ENCODE measurements at places on chromosomes 5 and 9.

DNA sequence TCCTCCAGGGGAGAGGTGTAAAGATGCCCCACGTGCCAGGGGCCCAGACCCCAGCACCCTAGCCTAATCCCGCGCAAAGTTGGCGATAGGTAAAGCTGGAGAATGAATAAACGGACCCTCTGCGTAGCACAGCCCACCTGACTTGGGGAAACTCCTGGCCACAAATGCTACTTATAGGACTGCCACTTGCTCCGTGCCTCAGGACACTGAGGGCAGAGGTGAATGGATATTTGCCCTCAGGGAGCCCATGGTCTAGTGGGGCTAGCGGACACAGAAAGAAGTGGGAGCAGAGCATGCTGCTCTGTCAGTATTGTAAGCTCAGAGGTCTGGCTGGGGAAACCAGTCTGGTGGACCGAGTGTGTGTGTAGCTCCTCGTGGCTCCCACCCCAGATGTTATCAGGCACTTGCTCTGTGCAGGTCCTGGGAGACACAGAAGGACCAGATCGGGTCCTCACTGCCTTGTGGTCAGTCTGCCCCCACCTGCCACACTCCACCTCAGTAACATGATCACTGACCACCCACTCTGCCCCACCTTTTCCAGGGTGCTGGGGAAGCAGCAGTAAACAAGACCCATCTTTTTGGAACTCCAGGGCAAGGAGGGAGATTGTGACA is 841 bp downstream of the GRK6 start:
- DNase-seq: no peak

DNA sequence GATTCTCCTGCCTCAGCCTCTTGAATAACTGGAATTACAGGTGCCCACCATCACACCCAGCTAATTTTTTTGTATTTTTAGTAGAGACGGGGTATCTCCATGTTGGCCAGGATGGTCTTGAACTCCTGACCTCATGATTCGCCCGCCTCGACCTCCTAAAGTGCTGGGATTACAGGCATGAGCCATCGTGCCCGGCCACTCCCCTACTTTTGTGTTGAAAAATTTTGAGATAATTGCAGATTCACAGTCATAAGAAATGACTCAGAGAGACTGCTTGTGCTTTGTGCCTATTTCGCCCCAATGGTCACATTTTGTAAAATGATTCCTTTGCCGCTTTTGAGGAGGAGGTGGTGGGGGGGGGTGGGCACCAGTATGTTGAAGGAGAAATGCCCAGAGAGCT is 48.1 kb upstream of the SH3PXD2B start:
- DNase-seq: no peak

- DNase-seq: no peak
These were observed 64.8 kb upstream of the SPTLC1 start for GRCh38 chr9:92180002-92180400.

GRCh38 chr5:141951332-141951781 is 6.6 kb downstream of the PCDH12 start:
- DNase-seq: no peak

- no peak for DNase-seq
These were observed 907.0 kb upstream of the DMAC1 start for GRCh38 chr9:8706531-8706930.

GRCh38 chr9:136831720-136832104 is 10.6 kb upstream of the AJM1 start:
- no peak for DNase-seq

- no peak for DNase-seq
These were observed 24.8 kb downstream of the DAB2IP start for GRCh38 chr9:121675969-121676822.

DNA sequence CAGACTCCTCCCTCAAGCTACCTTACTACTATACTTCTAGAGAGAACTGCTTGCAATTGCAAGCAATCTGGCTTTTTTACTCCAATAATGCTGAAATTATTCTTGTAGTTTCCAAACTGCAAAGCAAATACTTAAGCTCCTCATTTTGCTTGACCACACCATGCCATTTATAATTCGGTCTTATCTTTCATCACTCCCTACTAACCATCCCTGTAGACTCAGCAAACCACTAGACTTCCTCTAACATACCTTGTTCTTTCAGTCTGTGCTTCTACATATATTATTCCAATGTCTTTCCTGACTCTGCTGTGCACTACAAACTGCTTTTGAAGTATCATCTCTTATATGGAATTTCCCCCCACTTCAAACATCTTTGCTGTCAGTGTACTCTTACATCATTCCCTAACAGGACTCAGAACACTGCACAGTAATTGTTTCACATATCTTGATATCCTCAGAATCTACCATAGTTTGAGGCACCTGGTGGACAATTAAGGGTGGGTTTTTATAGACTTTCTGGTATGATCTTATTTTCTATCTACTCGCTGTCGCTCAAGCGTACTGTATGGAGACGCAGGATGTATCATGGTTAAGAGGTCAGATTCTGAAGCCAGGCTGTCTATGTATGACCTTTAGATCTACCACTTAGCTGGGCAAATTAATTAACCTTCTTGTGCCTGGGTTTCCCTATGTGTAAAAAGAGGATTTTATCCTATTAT is 2.8 kb downstream of the IL6ST start:
- DNase-seq: no peak

DNA sequence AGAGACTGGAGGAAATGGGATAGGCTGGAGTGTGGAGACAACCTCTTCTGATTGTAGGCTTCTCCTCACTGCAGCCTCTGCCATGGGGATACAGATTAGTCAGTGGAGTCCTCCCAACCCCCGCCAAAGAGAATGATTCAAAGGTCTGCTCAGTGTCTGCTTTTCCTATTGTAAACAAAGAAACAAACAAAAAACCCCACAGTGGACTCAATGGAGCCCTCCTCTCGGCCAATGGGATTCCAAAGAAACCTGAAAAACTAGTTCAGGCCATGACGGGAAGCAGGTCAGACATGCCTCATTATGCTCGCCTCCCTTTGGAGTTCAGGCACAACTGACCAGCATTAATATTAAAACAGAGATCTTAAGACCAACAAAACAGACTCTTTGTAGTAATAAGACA is 85.8 kb downstream of the SEC61B start:
- DNase-seq: no peak

DNA sequence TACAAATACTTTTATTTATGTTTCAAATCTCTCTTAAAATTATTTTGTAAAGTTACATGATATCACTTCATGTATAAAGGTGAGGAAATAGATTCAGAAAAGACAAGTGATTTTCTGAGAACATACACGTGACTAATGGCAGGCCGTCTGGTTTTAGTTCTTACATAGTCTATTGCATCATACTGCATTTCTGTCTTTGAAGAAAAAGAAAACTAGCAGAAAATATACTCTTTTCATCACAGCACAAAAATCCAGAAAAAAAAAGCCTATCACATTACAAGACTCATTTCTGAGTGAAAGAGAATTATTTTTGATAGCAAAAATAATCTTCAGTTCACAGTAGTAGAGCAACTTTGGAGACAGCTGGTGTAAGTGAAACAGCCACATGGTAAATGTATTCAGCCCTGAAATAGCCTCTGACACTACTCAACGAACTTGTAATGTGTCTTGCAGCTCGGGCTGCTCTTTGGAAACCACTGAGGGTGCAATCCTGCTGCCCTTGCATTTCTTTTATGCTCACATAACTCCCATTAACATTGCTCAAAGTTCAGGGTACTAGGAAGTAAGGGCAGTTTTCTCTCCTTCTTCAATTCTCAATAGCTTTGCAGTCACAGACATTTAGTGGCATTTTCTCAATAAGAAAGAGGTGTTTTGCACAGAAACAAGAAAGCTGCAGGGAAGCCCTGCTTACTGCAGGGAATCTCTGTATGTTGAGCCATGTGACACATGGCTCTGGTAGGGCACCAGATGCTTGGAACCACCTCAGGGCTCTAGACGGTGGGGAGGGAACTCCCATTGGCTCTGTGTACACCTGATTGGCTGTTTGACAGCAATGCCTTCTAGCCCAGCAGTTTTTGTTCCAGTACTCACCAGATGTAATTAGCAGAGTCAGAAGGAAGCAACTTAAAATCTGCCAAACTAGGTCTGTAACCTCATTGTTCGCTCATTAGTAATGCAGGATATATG is 845.3 kb upstream of the PTPRD start:
- DNase-seq: no peak

DNA sequence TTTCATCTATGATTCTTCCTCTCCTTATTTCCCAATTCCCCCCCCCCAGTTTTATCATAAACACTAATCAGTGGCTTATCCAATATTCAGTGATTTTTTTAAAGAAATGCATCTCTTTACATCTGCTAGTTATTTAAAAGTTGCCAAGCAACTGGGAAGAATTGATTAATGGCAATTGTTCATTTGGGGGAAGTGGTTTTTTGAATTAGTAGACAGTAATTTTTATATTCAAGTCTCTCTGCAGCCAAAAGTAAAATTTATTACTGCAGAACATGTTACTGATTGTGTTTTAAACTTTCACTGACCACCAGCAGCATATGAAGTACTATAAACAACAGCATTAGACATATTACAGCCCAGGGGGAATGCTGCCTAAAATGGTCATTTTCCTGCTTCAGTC is 308.8 kb upstream of the NREP start:
- no peak for DNase-seq

DNA sequence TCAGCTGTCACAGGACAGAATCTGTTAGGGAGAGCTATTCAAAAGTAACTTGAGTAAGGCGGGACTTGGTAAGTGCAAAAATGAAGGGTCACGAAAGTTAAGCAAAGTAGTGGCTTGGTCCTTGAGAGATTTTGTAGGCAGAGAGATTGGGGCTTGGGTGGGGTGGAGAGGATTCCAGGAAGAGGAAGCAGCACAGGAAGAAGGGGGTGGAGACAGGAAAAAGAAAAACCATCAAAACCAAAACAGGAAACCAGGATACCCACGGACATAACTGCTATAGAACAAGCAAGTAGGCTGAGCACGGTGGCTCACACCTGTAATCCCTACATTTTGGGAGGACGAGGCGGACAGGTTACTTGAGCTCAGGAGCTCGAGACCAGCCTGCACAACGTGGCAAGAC is 3.7 kb downstream of the ROPN1L start:
- DNase-seq: no peak

DNA sequence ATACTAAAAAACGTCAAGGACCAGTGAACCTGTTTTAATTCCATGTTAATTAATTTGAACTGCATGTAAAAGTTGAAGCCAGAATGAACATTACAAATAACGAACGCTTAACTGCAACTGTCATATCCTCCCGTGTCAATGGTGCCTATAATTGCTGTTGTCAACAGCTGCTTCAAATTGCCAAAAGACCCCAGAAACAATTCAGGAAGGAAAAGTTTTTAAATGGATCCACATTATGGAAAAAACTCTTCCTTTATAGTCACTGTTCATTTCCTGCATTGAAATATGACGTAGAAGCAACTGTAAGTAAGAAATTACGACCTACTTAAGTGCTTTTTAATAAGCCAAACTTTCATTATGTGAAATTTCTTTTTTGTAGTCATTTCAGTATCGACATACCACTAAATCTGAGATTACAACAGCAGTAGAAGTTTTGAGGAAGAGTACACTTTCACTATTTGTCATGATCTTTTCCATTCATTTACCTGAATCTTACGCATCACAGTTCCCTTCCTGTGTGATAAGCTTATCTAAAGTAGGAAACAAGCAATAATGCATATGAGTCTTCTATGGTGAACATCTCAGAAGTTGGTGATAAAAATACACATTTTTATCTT is 37.8 kb downstream of the MEF2C start:
- no peak for DNase-seq

DNA sequence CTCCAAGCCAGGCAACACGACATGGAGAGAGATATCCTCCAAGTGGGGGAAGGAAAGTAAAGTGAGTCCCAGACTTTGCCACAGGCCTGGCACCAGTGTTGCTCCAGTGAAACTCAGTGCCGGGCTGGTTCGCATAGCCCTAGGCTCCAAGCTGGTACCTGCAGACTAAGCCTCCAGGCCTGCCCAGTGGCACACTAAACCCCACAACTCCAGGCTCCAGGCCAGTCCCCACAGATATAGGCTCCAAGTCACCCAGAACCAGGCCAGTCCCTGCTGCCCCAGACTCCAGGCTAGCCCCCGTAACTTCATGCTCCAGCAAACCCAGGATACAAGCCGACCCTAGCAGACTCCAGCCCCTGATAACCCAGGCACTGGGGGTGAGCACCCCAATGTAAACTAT is 23.0 kb upstream of the AP3B1 start:
- no peak for DNase-seq

DNA sequence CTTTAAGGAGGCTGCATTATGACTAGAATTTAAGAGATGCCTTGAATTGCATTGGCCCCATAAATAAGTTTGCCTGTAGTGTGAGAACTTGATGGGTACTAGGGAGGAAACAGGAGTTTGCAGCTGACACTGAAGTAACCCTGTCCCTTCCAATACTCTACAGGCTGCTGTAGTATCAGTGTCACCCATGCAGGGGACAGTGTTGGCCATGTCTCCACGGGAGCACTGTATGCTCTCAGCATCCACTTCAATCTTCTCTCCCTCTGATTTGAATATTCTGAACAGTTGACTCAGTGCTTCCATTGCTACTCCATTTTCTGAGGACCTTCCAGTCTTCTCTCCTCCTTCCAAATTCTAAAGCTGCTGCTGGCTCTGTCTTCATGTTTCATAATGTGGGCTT is 11.4 kb upstream of the IFNA14 start:
- no peak for DNase-seq

Data from activated T-cell treated with anti-CD3 and anti-CD28 coated beads for 4 hours (primary cell).